Left ventricle myocardium inferior (tissue), 1 donor: ENCODE measurements at places on chromosomes 13 and 19. TPM values are rescaled to one million over a fixed set of nuclear protein-coding genes. Genes with fewer than 3 reads are reported as not detected.

ADGRE3 gene
- total RNA-seq = not detected

POLD1 gene
- 10.8 TPM for total RNA-seq

KCNC3 gene
- total RNA-seq = 2.6 TPM

TSKS gene
- 0.38 TPM for total RNA-seq

SIGLEC6 gene
- 0.33 TPM for total RNA-seq

SEMA6B gene
- total RNA-seq = 7.2 TPM

ZNF880 gene
- 24.7 TPM for total RNA-seq

ALOX5AP gene
- total RNA-seq = 7.2 TPM

CHST8 gene
- 0.14 TPM for total RNA-seq

EFNA2 gene
- total RNA-seq = not detected

SHC2 gene
- 11.3 TPM for total RNA-seq

LENG9 gene
- 1.7 TPM for total RNA-seq

- H3K36me3 ChIP-seq = no peaks in the 10 kb centered on the region
- no peak overlapping the region for H3K4me3 ChIP-seq
- H3K27me3 ChIP-seq = no peaks in the 10 kb centered on the region
- peak; percentile 25 for DNase-seq
Measured at GRCh38 chr19:33392341-33393285, 19.1 kb downstream of the CEBPG start.

DNA sequence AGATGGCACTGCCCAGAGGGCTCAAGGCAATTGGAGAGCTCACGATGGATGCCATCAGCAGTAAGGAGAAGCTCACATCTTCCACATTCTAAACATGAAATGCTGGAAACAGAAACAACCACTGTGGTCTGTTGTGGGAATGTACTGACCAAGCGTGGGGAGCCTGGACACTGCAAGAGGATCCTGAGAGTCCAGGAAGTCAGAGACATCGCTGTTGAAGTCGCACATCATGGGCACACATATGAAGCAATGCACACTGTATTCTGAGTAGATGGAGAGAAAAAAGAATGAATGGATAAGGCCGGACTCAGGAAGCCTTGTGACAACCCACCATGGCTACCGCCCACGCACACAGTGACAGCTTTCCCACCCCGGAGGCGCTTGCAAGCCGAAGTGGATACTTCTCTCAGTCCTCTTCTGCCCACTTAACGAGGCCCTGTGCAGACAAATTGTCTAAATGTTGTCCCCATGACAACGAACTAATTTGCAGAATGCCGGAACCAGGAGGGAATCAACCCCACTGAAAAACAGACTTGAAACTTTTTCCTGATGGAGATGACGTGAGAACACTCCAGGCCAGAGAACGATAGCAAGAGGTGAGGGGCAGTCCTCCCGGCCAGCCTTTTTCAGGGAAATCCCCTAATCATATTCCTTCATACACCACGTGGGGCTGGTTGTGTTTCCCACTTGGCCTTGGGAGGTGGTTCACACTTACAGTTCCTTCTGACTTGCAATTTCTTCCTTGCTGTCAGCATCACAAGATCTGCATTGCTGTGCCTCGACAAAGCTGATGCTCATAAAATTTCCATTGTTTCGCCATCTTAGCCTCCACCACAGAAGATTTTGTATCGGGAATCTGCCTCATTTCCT is 109.6 kb upstream of the SERP2 start:
- peaks cover 11% of the 10 kb centered on the region for H3K4me1 ChIP-seq
- no peaks in the 10 kb centered on the region for H3K36me3 ChIP-seq
- H3K4me3 ChIP-seq = no peak overlapping the region

GRCh38 chr13:46071590-46072249 is 19.2 kb upstream of the ZC3H13 start:
- no peaks in the 10 kb centered on the region for H3K27me3 ChIP-seq
- H3K4me3 ChIP-seq = no peak overlapping the region
- no peak for DNase-seq
- H3K36me3 ChIP-seq = no peaks in the 10 kb centered on the region
- H3K4me1 ChIP-seq = no peaks in the 10 kb centered on the region

- H3K4me3 ChIP-seq = peak overlapping the region; percentile 37
- no peaks in the 10 kb centered on the region for H3K27me3 ChIP-seq
- H3K4me1 ChIP-seq = peaks cover 21% of the 10 kb centered on the region
Measured at GRCh38 chr19:39166571-39167391, 30.0 kb upstream of the NCCRP1 start.

GRCh38 chr13:100273552-100273951 is 184.7 kb downstream of the PCCA start:
- DNase-seq = no peak
- no peak overlapping the region for H3K4me3 ChIP-seq
- no peak overlapping the region for H3K27ac ChIP-seq
- H3K27me3 ChIP-seq = no peaks in the 10 kb centered on the region
- peaks cover 17% of the 10 kb centered on the region for H3K36me3 ChIP-seq
- peaks cover 10% of the 10 kb centered on the region for H3K4me1 ChIP-seq

DNA sequence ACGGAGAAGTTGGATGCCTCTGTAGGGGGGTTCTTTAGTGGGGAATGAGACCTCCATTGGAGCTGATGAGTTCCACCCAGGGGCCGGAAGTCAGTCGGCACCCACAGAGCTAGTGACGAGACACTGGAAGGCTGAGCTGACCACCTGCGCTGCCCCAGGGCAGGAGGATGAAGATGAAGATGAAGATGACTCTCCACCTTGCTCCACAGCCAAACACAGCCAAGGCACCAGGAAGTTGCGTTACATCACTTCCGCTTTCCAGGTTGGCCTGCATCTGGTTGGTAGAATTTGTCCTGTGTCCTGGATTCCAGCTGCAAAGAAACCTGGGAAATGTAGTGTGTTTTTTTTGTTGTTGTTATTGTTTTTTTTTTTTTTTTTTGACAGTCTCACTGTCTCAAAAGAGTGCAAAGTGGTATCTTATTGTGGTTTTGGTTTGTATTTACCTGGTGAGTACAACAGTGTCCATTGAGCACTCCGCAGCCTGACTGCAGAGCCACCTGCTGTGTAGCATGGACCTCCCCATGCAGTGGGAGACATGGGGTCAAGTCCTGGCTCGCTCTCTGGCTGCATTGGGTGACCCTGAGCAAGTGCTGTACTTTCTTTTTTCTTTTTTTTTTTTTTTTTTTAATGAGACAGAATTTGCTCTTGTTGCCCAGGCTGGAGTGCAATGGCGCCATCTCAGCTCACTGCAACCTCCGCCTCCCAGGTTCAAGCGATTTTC is 1.9 kb downstream of the TBC1D17 start:
- H3K36me3 ChIP-seq = peaks cover 60% of the 10 kb centered on the region
- DNase-seq = no peak
- no peak overlapping the region for H3K4me3 ChIP-seq
- H3K4me1 ChIP-seq = peaks cover 42% of the 10 kb centered on the region
- no peaks in the 10 kb centered on the region for H3K27me3 ChIP-seq

GRCh38 chr19:18790566-18791314 is at the start of gene COMP:
Gene COMP (minus strand): TSS chr19:18791305. CDS start chr19:18791269, 36 bp downstream.
- H3K4me1 ChIP-seq = peaks cover 44% of the 10 kb centered on the region
- no peak for DNase-seq
- no peak within 1 kb of the TSS for H3K27ac ChIP-seq
- peak within 1 kb of the TSS; percentile 56 for H3K4me3 ChIP-seq

- no peak overlapping the region for H3K27ac ChIP-seq
- peaks cover 25% of the 10 kb centered on the region for H3K4me1 ChIP-seq
- H3K36me3 ChIP-seq = no peaks in the 10 kb centered on the region
- H3K27me3 ChIP-seq = no peaks in the 10 kb centered on the region
- no peak overlapping the region for H3K4me3 ChIP-seq
Measured at GRCh38 chr13:40153516-40153915, 498.1 kb downstream of the COG6 start.

DNA sequence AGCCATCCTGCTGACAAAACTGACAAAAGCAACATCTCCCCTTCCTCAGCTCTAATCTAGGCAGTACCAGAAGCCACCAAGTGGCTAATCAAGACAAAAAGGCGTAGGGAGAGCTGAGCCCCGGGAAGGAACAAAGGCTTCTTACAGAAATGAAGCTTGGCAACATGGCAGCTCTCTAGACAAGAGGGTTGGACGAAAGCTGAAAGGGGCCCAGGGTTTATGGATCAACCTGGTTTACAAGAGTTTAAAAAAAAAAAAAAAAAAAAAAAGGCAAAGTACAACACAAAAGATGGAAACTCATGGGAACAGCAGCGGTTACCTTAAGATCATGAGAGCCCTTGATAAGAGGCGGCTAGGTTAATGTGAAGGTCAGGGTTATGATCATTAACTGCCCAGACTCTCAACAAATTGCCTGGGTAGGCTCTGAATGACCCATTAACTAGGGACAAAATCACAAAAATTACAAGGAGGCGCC is 14.0 kb downstream of the ZC3H4 start:
- DNase-seq = no peak
- H3K36me3 ChIP-seq = no peaks in the 10 kb centered on the region
- H3K4me3 ChIP-seq = no peak overlapping the region
- peaks cover 84% of the 10 kb centered on the region for H3K4me1 ChIP-seq
- H3K27ac ChIP-seq = no peak overlapping the region

DNA sequence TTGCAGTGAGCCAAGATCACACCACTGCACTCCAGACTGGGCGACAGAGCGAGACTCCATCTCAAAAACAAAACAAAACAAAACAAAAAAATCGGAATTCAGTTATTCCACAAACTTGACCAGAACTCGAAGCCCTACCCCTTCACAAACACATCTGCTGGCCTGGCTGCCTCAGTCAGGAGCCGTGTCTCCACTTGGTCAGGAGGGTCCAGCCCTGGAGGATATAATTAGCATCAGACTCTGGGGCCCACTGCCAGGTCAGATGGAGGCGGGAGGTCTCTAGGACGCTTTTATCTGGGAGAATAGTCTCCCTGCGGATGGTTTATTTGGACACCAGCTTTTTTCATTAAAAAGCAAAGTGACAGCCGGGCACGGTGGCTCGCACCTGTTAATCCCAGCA is 8.0 kb downstream of the ELL start:
- peak; percentile 75 for DNase-seq
- H3K36me3 ChIP-seq = no peaks in the 10 kb centered on the region
- peak overlapping the region; percentile 80 for H3K27ac ChIP-seq
- H3K4me3 ChIP-seq = peak overlapping the region; percentile 7
- no peaks in the 10 kb centered on the region for H3K27me3 ChIP-seq

DNA sequence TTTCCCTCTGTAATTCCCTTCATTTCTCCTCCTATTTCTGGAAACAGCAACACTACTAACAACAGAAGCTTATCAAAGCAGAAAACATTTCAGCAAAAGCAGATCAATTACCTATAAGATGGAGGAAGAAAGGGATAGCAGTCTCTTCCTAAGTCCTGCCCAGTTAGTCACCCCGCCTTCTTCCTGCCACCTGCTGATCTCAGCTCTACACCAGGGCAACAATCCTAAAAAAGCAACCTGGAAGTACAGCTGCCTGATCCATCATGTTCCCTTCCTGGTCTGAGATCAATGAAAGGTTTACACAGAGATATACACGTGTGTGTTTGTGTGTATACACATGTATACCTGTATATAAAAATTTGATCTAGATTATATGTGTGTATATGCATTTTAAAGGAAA is 59.4 kb downstream of the TSC22D1 start:
- no peak for DNase-seq
- H3K27ac ChIP-seq = no peak overlapping the region
- H3K4me1 ChIP-seq = peaks cover 1% of the 10 kb centered on the region
- H3K4me3 ChIP-seq = no peak overlapping the region
- peaks cover 8% of the 10 kb centered on the region for H3K36me3 ChIP-seq
- H3K27me3 ChIP-seq = no peaks in the 10 kb centered on the region

DNA sequence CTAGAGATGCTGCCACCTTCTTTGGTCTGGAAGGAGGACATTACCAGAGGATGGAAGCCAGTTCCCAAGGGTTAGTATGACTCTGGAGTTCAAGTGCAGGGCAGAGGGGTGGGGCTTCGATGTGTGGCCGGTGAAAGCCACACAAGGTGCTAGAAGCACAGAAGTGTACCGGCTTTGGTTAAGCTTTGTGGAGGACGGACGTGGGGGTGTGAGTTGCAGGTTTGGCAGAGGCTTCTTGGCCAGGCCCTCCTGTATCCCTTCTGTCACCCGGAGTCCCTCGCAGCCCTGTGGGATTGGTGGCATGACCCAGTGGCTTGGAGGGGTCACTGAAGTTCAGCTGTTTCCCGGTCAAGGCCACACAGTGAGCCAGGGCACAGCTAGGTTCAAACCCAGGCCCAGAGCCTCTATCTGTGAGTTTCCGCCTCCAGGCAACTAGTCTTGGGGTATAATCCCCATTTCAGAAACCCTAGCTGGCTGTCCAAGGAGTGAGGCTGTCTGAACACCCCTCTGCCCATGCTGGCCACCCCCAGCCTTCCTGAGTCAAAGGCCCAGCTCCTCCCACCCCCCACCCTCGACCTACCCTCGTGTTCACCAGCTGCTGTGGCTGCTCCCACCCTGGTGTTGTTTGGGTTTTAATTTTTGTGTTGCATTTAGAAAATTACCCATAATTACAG is 4.6 kb upstream of the SSBP4 start:
- H3K4me3 ChIP-seq = peak overlapping the region; percentile 86
- peak overlapping the region; percentile 99 for H3K27ac ChIP-seq
- H3K36me3 ChIP-seq = no peaks in the 10 kb centered on the region
- peak; percentile 31 for DNase-seq
- peaks cover 46% of the 10 kb centered on the region for H3K27me3 ChIP-seq

DNA sequence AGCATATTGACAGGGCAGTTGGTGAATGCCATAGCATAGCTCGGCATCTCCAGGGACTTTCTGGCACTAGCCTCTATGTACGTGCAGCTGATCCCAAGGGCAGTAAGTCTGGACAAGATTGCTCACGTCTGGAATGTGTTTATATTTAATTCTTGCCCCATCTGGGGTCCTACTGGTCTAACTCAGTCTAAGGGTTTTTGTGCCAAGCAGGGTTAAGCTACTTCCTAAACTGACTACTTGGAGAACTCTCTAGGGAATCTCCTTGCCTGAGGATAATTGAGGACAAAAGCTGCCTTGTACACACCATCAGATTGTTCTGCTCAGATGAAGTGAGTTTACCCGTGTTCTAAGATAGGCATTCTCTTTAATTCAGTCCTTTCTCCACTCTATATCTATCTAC is 358.1 kb downstream of the MYO16 start:
- H3K27me3 ChIP-seq = no peaks in the 10 kb centered on the region
- no peak for DNase-seq
- no peak overlapping the region for H3K4me3 ChIP-seq
- H3K36me3 ChIP-seq = no peaks in the 10 kb centered on the region
- no peak overlapping the region for H3K27ac ChIP-seq

- peaks cover 40% of the 10 kb centered on the region for H3K4me1 ChIP-seq
- H3K27me3 ChIP-seq = no peaks in the 10 kb centered on the region
- peaks cover 6% of the 10 kb centered on the region for H3K36me3 ChIP-seq
- peak overlapping the region; percentile 49 for H3K27ac ChIP-seq
Measured at GRCh38 chr13:99312493-99312883, 5.3 kb upstream of the GPR183 start.
